Vagina (tissue), 2 donors: ENCODE measurements at places on chromosomes 13 and 19. TPM values are rescaled to one million over a fixed set of nuclear protein-coding genes. Genes with fewer than 3 reads are reported as not detected.

The KLK14 gene
- total RNA-seq = not detected

DNA sequence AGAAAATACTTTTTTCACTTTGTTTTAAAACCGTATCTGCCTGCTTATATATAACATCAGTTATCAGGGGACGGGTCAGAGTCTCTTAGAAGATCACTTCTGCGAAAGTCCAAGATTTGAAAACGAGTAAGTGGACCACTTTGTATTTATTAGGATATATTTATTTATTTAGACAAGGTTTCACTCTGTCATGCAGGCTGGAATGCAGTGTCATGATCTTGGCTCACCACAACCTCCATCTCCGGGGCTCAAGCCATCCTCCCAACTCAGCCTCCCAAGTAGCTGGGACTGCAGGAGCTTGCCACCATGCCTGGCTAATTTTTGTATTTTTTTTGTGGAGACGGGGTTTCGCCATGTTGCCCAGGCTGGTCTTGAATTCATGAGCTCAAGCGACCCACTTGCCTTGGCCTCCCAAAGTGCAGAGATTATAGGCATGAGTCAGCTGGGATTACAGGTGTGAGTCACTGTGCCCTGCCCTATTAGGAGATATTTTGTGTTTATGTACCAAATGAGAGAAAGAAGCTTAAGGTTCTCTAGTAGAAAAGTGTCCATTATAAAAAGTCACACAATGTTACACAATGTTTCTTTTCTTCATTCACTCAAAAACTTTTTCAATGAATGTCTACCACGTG, 39.5 kb downstream of the RASL11A start:
- DNase-seq = no peak

The ITGBL1 gene
- total RNA-seq = 6.4 TPM

The PBX4 gene
- 5.2 TPM for total RNA-seq

DNA sequence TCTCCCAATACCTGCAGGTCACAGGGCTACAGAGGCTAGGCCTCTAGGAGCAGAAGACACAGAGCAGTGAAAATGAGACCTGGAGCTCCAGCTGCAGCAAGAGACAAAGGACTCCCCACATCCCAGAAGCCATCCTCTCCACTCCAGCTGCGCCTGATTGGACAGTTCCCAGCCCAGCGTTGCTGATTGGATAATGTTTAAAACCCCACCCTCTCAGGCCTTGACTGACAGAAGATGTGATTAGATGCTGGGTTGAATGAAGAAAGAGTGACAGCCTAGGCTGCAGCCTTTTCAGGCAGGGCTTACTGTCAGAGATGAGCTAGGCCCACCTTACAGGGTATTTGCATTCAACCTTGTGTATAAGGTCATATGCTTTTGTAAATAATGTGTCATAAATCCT, 59.4 kb downstream of the ZNF708 start:
- DNase-seq = no peak
